AG20443 (cell line): ENCODE measurements at places on chromosomes 11 and 22.
A peak's percentile ranks its signal among the peaks of the same experiment; 100 is the strongest.

DNA sequence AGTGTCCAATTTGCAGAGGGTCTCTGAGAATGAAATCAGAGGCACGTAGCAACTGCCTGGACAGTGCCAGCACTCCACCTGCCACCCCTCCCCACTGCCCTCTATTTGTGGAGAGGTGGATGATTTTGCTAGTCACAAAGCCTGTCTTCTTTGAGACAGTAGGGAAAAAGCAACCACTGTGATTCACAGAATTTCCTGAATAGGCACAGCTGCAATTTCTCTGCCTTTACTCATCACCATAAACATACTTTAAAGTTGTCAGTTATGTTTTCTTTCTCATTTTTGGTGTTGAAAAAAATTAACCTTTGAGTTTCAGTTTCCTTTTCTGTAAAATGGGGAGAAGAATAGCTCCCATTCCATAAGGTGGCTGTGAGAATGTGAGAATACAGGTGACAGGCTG, 134.3 kb downstream of the TEAD1 start:
- DNase-seq, result peak; percentile 40

DNA sequence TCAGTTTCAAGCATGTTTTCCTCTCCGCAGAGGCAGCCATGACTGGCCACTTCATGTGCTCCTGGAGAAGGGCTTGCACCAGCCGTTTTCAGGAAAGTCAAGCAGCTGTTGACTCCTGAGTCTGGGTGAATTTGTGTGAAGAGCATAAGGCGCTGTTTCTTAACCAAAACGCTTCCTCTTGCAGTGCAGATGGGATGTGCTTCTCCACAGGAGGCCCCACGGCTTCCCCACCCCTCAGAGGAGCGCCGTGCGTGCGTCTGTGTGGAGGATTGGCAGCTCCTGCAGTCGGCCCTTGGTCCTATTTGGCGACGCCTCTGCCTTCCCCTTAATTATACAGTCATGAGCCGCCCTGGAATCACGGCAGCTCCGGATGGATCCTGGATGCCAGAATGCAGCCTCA, 54.1 kb upstream of the B3GAT1 start:
- no peak for DNase-seq

DNA sequence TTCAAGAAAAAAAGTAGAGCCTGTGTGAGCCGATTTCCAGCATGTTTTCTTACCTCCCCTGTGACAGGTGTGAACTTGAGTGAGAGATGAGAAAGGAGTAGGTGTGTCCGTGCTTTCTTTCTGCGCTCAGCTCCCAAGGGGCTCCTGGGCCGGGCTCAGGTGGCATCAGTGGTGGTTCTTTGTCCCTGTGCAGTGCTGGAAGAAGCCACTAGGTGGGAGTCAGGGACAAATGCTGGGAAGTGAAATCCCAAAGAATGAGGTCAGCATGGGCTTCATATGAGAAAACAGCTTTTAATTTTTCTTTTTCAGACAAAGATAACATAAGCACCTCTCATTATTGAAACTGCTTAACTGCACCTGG, 57.8 kb downstream of the PPFIBP2 start:
- DNase-seq, result peak; percentile 83

DNA sequence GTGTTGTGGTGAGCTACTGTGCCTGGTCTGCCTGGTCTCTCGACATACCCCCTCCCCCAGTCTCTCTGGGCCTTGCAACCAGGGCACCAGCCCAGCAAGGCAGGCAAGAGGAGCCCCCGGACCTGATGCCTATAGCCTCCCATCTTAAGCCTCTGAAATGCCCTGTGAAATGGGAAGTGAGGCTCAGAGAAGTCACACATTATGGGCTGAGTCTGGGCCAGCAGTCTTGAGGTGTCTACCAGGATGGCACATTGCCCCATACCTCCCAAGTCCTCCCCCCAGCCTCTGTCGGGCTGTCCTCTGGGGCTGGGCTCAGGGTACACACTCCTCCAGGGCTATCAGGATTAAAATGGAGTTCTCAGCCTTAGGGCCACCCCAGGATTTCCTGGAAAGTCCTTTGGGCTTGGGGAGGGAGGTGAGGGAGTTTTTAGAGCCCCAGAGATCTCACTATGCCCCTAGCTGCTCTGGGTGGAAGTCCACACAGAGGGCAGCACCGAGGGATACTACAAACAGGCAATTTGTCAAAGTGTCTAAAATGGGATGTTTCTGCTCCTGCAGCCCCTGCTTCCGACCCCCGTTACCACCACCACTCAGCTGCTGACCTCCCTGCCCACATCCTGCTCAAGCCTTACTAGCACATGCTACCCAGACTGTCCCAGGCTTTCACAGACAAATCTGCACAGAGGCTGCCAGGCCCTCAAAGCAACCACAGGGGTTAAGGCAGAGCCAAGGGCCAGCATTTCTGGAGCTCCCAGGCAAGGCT, 3.1 kb upstream of the SH3BP1 start:
- no peak for DNase-seq

GRCh38 chr22:47027766-47028165, 265.3 kb downstream of the TBC1D22A start:
- DNase-seq, result no peak

- no peak for DNase-seq
Observed at GRCh38 chr22:49977578-49977977, 17.0 kb downstream of the PIM3 start.
